ENCODE measurements at places on chromosomes 1 and 21.

DNA sequence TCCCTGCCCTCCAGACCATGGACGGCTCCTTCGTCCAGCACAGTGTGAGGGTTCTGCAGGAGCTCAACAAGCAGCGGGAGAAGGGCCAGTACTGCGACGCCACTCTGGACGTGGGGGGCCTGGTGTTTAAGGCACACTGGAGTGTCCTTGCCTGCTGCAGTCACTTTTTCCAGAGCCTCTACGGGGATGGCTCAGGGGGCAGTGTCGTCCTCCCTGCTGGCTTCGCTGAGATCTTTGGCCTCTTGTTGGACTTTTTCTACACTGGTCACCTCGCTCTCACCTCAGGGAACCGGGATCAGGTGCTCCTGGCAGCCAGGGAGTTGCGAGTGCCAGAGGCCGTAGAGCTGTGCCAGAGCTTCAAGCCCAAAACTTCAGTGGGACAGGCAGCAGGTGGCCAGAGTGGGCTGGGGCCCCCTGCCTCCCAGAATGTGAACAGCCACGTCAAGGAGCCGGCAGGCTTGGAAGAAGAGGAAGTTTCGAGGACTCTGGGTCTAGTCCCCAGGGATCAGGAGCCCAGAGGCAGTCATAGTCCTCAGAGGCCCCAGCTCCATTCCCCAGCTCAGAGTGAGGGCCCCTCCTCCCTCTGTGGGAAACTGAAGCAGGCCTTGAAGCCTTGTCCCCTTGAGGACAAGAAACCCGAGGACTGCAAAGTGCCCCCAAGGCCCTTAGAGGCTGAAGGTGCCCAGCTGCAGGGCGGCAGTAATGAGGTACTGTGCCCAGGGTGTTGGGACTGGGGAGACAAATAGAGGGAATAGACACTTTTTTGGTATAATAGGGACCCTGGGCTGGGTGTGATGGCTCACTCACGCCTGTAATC is 1.0 kb downstream of the ZBTB48 start:
- DNase-seq = no peak

- DNase-seq = no peak
Measured at GRCh38 chr21:16086121-16086520, 356.3 kb downstream of the USP25 start.

DNA sequence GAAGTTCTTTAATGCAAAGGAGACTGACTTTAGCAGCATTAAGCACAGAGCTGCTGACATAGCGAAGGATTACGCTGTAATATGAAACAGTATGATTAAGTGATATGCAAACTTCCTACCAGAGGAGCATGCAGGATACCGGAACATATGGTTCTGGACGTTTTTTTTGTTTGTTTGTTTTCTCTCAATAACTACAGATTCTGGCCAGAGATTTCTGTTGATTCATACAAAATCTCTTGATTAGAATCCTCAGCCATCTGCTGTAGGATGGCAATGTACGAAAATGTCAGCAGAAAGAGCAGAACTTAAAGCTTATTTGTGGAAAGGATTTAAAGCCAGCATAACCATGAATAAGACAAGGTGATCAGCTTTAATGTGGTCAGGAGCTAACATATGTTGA is 970.7 kb downstream of the KCNT2 start:
- no peak for DNase-seq

DNA sequence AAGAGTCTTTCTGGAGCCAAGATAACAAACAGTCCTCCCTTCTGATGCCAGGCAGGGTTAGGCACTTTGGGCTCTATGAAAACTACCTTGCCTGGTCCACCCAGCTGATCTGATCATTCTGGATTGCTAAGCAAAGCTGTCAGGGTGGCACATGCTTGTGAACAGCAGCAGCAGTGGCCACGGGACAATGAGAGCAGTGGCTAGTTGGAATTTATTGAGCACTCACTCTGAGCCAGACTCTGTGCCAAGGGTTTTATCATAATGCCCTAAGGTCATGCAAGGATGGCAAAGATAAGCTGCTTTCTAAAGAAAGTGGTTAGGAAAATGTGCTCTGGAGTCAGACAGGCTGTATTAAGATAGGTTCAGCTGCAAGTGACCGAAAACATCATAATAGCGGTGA is 390.4 kb upstream of the VAMP3 start:
- DNase-seq = no peak

GRCh38 chr1:239237912-239238311 is 148.5 kb upstream of the CHRM3 start:
- no peak for DNase-seq

DNA sequence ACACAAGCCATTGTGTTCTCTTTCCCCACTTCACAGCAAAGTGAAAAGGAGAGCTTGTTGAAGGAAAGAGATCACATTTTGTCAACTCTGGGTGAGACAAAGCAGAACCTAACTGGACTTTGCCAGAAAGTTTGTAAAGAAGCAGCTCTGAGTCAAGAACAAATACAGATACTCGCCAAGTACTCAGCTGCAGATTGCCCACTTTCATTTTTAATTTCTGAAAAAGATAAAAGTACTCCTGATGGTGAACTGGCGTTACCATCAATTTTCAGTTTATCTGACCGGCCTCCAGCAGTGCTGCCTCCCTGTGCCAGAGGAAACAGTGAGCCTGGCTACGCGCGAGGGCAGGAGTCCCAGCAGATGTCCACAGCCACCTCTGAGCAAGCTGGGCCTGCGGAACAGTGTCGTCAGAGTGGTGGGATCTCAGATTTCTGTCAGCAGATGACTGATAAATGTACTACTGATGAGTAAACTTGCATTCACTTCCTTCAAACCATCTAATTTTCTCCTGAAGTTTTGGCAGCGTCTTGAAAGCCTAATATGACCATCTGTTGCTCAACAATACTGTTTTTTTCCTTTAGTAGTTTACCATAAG is 43.7 kb downstream of the BACH1 start:
- DNase-seq = peak; percentile 55

DNA sequence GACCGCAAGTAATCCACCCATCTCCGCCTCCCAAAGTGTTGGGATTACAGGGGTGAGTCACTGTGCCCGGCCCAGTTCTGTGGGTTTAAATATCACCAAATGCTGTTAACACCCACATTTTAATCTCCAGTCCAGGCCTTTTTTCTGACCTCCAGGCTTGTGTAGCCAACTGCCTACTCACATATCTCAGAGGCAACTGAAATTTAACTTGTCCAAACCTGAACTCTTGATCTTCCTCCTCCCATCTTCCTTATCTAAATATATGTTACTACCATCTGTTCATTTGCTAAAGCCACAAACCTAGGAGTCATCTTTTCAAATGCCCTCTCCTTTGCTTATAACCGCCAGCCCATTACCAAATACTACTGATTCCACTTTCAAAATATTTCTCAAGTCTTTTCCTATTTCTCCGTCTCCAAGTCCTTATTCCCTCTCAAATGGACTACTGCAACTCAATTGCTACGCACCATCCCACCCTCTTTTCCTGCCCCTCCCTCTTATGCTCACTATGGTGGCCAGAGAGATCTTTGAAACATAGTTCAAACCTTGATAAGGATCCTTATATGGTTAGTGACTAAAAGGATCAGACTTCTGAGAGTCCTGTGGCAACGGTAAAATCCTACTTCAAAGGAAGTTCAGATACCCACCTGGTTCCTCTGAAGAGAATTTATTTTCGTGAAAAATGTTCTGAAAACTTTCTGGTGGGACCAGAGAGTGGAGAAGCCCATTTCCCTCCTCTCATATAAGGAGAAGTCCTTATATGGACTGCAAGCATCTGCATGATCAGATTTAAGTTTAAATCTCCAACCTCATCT is 78.5 kb upstream of the CDC42BPA start:
- no peak for DNase-seq

GRCh38 chr1:91768786-91769725 is 116.9 kb downstream of the TGFBR3 start:
- no peak for DNase-seq

DNA sequence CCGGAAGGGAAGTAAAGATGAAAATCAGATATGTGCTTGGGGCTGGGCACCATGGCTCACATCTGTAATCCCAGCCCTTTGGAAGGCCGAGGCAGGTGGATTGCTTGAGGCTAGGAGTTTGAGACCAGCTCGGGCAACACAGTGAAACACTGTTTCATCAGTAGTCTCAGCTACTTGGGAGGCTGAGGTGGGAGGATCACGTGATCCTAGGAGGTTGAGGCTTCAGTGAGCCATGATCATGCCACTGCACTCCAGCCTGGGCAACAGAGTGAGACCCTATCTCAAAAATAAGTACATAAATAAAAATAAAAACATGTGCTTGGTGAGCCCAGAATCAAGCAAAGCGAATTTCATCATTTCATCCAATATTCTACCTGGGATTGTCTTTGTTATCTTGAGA is 23.3 kb upstream of the PCP4 start:
- no peak for DNase-seq

DNA sequence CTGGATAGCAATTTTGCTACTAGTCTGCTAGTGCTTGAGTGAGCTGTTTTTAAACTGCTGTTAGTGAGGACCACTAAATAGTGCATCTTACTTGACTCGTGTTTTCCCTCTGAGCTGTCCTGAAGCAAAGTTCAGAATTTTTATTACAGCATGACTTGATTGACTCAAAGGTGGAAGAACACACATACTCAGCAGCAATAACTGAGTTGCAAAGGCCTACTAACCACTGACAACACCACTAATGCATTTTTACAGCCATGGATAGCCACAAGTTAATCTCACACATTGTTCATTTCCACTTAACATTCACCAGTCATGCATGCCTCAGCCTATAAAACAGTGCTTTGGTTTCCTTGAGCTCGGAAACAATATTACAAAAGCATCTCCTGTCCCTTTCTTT is 148.7 kb downstream of the RUNX1 start:
- DNase-seq = no peak

GRCh38 chr1:208821939-208822338 is 577.8 kb upstream of the PLXNA2 start:
- DNase-seq = no peak

Data from stimulated activated CD4-positive, alpha-beta T cell treated with anti-CD3 and anti-CD28 coated beads, Interleukin-2, amount 100 ng/mL, for 48 hours (primary cell).